ENCODE measurements at places on chromosomes 5 and 9.
A peak's percentile ranks its signal among the peaks of the same experiment; 100 is the strongest.

DNA sequence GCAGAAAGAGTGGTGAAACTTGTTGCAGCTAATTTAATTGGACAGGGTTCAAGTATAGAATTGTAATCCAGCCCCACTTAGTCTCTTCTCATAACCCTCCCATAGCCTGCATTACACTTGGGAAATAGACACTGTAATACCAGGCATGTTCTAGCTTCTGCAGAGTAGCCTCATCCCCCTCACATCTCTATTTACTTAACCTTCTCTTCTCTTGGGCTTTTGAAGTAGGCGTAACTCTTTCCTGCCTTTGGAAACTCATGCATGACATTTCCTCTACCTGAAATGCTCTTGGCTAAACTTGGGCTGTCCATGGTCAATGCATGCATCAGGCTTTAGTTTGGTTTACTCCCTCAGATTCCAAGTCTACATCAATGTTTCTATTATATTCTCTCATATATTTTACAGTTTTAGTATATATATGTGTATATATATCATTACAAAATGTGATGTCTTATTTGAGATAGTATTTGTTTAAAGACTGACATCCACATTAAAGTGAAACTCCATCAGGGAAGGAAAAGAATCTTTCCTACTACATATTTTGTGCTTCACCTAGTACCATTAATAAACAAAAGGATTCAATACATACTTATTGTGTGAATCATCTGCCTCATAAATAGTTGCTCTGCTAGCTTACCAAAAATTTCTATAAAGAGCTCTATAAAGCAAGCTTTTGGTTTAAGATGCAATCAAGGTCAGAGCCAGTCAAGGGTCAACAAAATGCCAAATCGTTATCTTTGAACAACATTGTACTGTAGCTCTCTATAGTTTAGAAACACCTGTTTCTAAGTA, 1158.0 kb downstream of the MAT2B start:
- peak; percentile 31 for DNase-seq

DNA sequence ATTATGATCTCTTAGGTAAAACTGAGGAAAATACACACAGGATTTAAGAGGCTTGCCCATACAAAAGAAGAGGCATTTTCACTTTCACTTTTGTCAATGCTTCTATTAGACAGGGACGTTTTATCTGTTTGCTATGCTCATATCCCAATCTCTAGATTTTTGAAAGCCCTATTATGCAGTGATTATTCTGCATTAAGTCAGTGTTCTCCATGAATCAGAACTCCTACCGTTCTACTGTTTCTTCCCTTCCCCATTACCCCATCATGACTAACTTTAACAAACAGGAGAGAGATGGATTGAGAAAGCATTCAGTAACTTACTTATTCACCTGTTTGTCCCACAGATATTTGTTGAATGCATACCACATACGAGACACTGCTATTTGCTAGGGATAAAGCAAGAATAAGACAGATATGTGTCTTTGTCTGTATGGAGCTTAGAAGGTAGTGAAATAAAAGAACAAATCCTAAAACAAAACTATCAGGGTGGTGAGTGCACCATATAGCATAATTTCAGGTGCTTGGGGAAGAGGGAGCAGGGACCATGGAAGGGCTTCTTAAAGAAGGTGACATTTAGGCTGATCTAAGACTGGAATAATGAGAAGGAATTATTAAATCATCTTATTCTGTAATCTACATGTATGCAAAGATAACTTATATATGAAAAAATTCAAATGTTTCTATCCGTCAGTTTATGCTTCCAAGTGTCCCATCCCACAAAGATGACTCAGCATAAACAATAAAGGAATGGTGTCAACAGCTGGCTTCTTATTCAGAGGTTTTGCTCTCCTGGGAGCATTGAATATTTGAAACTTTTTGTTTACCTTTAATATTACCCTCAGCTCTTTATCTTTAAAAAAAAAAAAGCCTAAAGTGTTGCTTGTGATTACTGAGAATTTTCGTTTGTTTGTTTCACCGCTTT, 328.1 kb downstream of the HINT1 start:
- peak; percentile 37 for DNase-seq

GRCh38 chr9:19160085-19160484, 32.8 kb upstream of the PLIN2 start:
- DNase-seq = no peak

- no peak for DNase-seq
Measured at GRCh38 chr5:57209316-57210040, 35.6 kb downstream of the GPBP1 start.

DNA sequence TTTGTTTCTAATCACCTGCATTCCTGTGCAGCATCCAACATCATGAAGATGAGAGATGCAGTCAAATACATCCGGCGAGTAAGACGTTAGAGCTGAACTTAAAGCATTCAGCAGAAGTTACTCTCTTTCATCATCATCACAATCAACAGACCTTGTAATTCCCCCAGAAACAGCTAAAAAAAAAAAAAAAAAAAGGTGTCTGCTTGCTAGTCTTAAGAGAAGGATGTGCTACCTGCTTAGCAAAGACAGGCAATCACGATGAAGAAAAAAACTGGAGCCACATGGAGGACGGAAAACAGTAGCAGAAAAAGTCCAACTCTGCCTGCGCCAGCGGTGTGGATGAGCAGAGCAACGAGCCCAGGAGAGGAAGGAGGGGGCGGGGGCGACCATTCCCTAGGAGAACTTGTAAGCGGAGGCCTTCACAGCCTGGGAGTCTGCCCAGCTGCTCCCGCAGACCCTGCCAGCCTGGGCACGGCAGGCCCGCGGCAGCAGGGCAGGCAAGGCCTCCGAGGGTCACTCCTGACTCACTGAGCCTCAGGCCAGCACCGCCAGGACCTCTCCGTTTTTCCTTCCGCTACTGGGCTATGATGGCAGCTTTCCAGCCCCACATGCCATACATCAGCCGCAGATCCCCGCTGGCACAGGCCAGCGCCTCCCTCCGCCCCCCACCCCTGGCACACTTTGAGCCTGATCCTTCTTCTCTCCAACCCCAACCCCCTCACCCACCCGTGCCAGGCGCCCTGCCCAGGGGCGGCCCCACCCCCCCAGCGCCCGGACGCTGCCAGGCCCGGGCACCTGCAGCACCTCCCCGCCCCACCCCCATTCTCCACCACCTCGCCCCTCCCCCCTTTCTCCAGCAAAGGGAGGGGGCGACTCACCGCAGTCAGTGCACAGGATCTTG, 1.4 kb downstream of the NRG2 start:
- peak; percentile 70 for DNase-seq

GRCh38 chr5:167671176-167671575, 620.3 kb upstream of the WWC1 start:
- no peak for DNase-seq

GRCh38 chr9:114027159-114027862, 50.8 kb downstream of the AMBP start:
- DNase-seq = no peak

DNA sequence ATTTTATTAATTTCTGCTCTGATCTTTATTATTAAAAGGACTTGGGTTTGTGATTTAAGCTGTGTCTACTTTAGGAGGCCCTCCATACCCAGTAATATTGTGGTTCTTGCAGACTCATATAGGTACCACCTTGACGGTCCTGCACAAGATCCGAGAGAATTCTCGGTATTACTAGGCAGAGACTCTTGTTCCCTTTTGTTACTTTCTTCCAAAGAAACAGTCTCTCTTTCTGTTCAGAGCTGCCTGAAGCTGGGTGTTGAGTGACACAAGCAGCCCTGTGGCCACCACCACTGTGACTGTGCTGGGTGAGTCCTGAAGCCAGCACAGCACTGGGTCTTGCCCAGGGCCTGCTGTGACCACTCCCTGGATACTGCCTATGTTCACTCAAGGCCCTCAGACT, 666.6 kb downstream of the SEMA5A start:
- DNase-seq = no peak

DNA sequence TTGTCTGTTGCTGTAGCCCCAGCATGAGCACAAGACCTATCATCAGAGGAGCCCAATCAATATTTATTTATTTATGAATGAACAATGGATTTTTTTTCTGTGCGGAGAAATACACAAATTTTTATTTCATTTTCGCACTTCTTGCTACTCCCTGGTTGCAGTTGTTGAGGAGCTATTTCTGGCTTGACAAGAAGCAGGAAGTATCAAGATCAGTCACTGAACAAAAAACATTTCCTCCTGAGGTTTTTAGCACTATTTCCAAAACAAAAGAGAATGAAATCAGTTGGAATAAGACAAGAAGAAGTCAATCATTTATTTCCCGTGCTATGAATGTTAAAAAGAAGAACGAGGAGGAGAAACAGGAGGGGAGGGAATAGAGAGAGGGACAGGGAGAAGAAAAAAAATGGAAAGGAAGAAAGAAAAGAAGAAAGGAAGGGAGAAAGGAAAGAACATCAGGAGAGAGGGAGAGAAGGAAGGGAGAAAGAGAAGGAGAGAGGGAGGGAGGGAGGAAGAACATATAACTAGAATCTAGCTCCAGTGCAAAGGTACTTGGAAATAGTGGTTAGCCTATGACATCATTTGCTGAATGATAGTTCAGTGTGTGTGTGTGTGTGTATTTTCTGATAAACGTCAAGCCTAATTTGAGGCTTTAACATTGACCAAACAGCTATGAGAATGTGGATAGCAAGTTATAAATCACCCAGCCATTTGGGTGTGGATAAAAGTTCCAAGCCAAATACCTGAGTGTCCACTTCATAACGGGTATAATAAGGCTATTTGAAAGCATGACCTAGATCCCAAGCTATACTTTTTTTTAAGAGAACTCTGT, 586.0 kb downstream of the EBF1 start:
- no peak for DNase-seq

GRCh38 chr5:170590566-170590965, 86.7 kb downstream of the KCNIP1 start:
- DNase-seq = no peak

DNA sequence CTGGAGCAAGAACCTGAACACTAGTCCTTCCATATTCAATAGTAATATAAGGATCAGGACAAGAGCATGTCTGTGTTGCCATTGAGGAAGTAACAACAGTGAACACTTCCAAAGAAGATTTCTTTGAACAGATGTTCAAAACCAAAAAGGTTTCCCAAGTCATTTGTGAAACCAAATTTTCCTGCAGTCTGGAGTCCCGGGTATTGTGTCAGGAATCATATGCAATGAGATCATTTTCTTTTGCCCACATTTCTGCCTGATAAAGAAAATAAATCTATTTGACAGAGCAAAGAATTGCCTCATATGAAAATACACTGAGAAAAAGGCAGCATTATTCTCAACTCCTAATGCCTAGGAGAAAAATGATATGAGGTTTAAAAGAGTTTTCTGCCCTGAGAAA, 151.7 kb downstream of the SNX18 start:
- no peak for DNase-seq

DNA sequence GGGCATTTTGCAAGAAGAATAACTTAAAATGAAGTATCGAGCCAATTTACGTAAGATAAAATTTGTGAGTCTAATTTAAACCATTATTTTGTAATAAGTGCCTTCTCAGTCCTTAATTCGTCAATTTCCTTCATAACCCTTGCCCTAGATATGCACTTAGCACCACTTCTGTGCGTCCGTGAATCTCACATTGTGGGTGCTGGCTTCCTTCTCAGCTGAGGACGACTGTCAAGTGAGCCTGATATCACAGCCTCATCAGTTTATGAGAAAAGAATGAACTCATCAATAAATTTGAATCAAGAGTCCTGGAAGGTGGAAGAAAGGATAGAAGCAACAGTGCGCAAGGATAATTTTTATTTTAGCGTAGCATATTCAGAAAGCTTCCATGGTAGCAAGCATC, 64.5 kb downstream of the MARCHF11 start:
- DNase-seq = no peak

DNA sequence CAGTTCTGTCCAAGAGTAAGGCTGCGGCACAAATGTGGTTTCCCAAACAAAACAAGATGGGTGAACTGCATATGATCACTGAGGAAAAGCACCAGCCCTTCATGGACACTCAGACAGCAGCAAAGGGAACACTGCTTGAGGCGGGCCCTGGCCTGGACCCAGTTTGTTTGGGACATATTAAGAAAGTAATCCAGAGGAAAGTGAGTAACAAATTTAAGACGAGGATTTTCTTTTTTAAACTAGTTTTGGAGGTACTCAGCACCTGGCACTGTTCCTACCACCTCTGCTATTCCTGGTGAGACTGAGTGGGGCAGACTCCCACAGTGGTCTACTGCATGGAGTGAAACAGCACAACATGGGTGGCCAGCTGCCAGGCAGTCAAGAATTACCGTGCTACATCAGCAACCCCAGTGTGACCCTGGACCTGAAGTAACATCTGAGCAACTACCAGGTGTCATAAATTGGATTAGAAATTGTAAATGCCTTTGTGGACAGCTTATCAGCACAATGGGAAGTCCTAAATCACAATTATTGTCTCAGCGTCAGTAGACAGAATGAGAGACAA, 28.5 kb downstream of the P4HA2 start:
- DNase-seq = no peak

DNA sequence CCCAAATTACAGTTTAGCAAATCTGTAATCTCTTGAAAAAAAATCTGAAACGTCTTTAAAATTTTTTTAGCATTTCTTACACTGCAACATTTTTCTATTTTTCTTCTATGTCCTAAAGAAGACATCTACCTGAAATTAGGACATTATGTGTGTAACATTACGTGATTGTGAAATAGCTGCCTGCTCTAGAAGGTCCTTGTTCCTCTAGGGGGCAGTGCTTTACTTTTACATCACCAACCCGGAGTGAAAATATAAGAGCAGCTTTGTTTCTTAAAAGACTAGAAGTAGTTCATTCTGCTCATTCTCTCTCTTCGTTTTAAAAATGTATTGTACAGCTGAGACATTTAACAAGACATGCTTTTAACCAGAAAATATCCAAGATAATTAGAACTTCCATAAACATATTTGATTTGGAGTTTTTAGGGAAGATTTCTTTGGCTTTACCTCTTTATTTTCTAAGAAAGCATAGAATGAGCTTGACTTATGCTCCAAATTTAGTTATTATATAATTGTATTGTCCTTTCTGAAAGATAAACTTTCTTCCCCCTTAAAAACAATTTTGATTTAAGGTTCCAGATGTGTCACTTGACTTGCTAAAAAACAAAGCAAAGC, 48.1 kb upstream of the RIOK2 start:
- peak; percentile 78 for DNase-seq

DNA sequence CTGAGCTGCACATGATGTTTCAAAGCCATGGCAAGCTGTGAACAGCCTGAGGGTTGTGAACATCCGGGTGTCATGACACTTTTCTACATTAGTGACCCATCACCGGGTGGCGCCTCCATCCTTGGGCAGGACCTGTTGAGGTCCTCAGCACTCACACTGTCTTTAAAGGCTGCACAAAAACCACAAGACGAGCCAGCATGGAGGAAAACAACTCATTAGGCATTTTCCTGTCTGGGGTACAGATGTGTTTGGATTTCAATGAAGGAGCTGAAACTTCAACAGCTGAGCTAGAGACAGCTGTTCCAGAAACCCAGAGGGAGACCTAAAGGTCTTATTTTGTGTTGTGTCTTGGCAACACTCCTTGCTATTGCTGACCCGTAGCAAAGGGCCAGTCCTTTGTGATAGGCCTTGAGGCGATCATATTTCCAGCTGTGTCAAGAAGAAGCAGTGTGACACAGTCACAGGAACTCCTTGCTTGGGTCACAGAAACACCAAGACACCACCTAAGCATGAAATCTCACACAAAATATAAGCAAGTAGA, 151.8 kb upstream of the VLDLR start:
- DNase-seq = peak; percentile 3

GRCh38 chr5:160166069-160166972, 47.1 kb upstream of the PWWP2A start:
- no peak for DNase-seq
